OCI-M1 (cell line): ENCODE measurements at places on chromosomes 5 and 9.
A peak's percentile ranks its signal among the peaks of the same experiment; 100 is the strongest.

GRCh38 chr9:93126825-93127368, 7.2 kb downstream of the NINJ1 start:
- no peak for DNase-seq

- no peak for DNase-seq
These were observed 59.0 kb upstream of the NUDT12 start for GRCh38 chr5:103621548-103621930.

GRCh38 chr5:76818844-76819831, at the start of gene F2RL1:
Gene F2RL1, plus strand, starts transcription at chr5:76819030. Its CDS starts 153 bp downstream, at chr5:76819183.
- DNase-seq: no peak

- peak; percentile 3 for DNase-seq
These were observed 62.9 kb upstream of the PANK3 start for GRCh38 chr5:168642019-168642418.

DNA sequence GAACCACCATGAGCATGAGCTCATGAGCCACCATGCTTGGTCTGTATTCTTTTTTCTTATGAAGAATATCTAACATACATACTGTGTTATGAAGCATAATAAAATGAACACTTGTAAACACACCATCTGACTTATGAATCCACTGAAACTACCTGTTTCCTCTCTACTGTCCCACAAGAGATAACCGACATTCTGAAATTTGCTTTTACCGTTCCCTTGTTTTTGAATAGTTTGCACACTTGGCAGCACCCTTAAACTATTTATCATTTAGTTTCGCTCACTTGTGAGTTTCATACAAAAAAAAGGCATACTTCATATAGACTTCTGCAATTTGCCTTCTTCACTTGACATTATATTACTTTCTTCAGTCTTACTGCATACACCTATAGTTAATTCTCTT, 8.9 kb downstream of the LARS1 start:
- no peak for DNase-seq

- DNase-seq: no peak
These were observed 44.5 kb downstream of the OLFM1 start for GRCh38 chr9:135132008-135132407.

DNA sequence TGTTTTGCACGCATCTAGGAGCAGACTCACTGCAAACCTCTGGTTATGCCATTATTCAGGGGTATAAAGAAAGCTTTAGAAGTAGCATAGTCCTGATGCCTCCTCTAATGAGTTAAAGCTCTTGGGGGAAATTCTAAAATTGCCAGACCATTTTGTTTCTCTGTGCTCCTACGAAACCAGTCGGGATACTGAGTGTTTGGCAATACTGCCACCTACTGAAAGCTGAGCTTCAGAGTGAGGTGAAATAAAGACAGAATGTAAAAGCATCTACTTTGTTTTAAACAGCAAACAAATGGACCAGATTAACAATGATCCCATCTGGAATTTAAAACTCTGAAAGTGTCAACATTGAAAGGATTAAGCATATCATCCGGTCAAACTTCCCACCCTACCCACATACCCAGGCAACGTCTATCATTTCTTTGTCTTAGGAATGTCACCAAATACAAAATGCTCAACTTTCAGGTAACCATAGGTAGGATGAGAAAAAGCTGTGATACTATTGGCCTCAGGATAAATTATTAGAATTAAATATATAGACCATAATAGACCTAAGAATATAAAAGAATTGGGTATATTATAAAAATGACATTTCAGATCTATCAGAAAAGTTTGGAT, 77.8 kb upstream of the SHISAL2B start:
- DNase-seq: peak; percentile 78

DNA sequence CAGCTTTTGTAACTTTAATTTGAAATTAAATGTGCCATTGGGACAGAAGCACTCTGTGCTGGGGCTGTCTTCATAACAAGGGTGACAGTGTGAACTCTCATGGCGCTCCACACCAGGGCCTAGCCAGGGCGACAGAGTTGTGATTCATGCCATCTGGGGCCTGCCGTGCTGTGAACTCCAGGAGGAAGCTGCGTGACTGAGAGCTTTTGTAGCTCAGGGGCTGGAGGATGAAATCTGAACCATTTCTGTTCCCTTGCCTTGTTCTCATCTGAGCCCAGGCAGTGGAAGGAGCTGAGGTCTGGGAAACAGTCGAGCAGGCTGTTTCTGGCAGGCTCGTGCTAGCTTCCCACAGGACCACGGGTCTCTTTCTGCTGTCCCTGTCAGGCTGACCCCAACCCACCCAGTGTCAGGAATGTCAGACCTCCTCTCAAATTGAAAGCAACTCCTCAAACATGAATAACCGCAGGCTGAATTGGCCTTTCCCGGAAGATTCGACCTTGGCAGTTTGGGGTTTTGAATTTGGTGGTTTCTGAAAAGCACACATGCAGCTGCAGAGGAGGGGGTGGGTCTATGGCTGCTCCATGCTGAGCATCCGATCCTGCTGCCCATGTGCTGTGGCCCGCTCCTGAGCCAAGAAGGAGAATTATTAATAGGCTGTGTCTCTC, 69.2 kb upstream of the RPS23 start:
- DNase-seq: no peak

- no peak for DNase-seq
These were observed 60.7 kb downstream of the MAT2B start for GRCh38 chr5:163565931-163566608.

DNA sequence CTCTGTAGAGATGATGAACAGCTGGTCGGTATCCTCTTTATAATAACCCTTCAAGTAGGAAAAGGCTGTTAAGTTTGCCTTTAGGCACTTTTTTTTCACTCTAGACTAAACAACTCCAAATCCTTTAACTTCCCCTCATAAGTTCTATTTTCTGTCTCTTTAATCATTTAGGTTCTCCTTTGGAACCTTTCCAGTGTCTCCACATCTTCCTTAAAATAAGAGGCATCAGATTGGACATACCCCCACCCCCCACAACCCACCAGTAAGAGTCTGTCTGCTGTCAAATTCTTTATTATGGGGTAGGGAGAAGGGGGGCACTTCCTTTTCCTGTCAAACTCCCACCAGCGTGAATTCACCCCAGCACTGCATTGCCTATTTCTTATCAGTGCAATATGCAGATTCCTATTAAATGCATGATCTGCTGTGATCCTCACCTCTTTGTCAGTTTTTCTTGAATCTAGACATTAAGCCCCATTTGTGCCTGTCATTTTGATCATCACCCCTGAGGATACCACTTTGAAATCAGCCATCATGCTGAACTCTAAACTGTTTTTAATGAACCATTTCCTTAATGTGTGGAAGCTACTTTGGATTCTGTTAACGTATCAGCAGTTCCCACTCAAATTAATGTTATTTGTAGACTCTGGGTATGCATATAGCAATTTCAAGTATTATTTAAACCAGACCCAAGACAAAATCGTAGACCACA, 212.2 kb downstream of the PDZD2 start:
- no peak for DNase-seq

DNA sequence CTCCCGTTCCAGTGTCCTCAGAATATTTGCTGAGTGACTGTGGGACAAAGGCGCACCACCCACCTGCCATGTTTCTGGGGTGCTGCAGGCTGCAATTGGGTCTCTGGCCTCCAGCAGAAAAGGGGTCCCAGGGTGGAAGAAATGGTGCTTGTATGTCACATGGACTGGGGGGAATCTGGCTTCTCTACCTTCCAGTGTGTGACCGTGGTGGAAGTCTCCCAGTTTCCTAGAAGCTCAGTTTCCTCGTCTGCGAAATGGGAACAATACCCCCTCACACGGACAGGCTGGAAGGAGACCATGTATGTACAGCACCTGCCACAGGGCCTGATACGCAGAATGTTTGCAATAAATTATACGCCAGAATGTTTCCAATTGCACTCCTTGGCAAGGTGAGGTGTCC, 23.8 kb downstream of the CPLX2 start:
- no peak for DNase-seq

GRCh38 chr5:7706256-7706655, 144.7 kb downstream of the CFAP90 start:
- no peak for DNase-seq

- DNase-seq: no peak
These were observed 13.0 kb upstream of the SARDH start for GRCh38 chr9:133750982-133751649.

DNA sequence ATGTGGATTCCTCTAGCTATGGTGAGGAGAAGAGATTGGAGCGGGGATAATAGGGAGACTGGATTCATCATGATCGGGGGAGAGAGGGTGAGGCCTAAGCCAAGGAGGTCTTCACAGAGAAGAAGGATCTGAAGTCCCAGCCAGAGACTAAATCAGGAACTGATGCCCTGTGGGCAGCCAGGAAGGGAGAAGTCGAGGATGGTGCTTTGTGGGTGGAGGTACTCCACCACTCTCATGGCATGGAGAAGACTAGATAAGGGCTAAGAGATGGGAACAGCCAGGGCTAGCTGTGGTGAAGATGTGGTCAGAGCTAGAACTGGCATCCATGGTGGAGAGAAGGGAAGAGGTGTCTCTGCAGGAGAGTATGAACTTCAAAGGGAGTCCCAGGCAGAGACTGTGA, 3.0 kb upstream of the RGS14 start:
- no peak for DNase-seq

DNA sequence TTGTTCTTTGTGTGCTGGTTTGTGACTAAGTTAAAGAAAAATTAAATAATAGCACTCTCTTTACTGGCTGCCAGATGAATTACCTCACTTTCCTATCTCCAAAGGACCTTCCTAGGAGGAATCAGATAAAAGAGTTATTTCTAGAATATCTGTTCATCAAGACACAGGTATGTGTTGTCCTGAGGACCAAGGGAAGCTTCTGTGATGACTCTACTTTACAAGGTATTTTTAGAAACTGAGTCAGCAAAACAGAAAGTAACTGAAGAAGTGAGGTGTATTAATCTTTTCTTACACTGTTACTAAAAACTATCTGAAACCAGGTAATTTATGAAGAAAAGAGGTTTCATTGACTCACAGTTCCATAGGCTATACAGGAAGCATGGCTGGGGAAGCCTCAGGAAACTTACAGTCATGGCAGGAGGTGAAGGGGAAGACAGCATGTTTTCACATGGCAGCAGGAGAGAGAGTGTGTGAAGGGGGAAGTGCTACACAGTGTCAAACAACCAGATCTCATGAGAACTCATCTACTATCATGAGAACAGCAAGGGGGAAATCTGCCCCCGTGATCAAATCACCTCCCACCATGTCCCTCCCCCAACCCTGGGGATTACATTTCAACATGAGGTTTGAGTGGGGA, 189.2 kb upstream of the DMAC1 start:
- peak; percentile 95 for DNase-seq

GRCh38 chr9:107378006-107378405, 94.9 kb downstream of the RAD23B start:
- no peak for DNase-seq

GRCh38 chr9:76516350-76516749, 57.4 kb downstream of the GCNT1 start:
- DNase-seq: no peak

GRCh38 chr5:8391911-8392310, 523.0 kb downstream of the MTRR start:
- DNase-seq: no peak

DNA sequence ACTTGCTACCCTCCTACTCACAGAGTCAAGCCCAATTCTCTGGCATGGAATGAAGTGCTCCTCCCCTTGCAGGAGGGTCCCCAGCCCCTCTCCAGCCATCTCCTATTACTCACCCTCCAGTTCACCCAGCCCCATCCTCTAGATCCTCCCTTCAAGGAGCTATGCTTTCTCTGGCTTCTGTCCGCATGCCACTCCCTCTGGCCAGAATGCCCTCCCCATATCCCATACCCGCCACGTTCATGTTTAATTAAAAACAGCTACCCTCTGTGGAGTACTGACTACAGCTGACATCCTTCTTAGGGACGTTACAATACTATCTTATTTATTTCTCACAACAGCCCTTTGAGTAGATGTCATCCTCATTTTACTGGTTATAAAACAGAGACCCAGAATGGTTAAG, 3.0 kb downstream of the F2R start:
- no peak for DNase-seq

DNA sequence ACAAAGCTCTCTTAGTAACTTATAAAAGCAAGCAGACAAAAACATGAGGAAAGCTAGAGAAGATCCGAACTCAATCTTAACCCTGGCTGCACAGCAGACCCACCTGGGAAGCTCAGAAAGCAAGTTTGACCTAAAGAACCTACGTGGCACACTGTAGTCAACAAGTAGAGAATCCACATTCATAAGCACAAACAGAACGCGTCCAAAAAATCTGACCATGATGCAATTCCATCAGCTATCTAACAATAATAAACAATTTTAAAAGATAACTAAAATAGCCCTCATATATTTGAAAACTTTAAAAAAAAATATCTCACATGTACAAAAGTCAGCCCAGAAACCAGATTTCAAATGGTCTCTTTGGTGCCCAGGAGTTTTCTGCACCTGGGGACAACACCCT, 4.6 kb downstream of the LMAN2 start:
- no peak for DNase-seq

DNA sequence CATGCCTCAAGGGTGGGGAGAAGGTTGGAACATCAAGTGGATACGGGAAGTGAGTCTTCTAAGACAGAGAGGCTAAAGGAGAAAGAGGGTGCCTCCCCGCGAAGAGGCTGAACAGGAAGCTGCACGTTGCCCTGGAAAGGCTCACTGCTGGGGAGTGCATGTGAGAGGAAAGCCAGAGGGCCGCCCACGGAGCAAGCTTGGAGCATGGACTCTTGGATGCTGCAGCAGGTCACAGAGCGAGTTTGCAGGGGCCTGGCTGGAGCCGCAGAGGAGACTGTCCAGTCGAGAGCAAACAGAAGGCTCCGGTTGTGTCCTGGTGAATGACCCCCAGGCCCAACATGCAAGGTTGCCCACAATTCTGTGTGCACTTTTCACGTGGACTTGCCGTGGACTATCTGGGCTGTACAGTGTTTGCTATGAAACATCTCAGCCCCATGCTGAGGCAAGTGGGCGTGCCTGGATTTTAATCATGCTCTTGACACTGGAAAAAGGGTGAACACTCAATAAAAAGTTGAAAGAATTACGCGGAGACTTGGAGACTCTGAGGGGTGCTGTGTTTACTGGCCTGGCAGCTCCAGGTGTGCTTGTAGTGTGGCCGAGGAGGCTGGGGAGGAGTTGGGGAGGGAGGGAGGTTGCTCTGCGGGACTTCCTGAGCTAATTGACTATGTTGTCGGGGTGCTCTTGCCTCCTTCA, 54.5 kb upstream of the GARNL3 start:
- DNase-seq: no peak

- DNase-seq: no peak
These were observed 308.4 kb downstream of the PSAT1 start for GRCh38 chr9:78605041-78606000.

DNA sequence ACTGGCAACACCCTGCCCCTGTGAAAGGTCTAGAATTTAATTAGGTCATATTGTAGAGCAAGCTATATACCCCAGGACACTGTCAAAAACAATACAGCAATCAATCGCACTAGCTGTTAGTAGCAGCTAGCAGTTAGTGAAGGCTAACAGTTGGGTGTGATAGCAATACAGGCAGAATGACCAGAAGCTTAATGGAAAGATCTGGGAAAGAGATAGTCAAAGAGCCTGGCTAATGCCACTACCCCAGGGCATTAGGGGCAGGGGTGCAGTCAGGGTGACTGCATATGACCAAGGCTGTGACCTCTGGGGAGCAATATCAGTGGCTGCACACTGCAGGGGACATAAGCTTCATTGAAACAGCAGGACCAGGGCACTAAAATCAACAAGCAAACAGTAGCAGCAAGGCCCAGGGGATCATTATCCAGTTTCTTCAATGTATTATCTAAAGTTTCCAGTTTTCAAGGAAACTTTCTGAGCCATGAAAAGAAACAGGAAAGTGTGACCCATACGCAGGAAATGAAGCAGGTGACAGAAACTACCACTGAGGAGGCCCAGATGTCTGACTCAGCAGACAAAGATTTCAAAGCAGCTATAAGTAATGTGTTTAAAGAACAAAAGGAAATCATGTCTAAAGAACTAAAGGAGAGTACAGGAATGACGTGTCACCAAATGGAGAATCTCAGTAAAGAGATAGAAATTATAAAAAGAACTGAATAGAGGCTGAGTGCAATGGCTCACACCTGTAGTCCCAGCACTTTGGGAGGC, 82.4 kb downstream of the ZNF354C start:
- DNase-seq: no peak
